ENCODE measurements at places on chromosomes 3 and 15.

- no peak for DNase-seq
These were observed 20.3 kb downstream of the PLXNB1 start for GRCh38 chr3:48409291-48410201.

DNA sequence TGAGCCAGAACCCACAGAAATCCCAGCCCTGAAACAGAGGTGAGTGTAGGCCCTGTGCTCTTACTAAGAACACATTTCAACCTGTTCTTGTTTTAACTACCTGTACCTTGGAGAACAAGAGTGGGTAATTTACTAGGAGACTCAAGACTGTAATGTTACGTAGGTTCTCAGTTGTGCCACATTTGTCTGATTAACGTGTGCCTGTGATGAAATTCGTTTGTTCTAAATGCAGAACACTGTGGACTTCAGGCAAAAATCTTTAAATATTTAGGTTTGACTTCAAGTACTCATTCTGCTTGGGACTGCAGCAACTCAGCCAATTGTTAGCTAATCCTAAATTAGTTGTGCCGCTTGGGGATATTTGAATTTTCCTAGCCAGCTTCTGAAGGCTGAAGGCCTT lies 28.3 kb downstream of the GTF2E1 start:
- DNase-seq = no peak

GRCh38 chr3:165390166-165390565 lies 194.0 kb upstream of the SLITRK3 start:
- peak; percentile 23 for DNase-seq

GRCh38 chr3:71955240-71956068 lies 170.5 kb upstream of the PROK2 start:
- DNase-seq = peak; percentile 92

- DNase-seq = no peak
These were observed 1081.7 kb downstream of the NAALADL2 start for GRCh38 chr3:175940881-175941280.

GRCh38 chr3:7658294-7658693 lies 797.4 kb downstream of the GRM7 start:
- DNase-seq = peak; percentile 6

All from fibroblast of skin of right biceps (primary cell).